Kidney tubule cell (primary cell): ENCODE measurements at places on chromosomes 2 and 18.

DNA sequence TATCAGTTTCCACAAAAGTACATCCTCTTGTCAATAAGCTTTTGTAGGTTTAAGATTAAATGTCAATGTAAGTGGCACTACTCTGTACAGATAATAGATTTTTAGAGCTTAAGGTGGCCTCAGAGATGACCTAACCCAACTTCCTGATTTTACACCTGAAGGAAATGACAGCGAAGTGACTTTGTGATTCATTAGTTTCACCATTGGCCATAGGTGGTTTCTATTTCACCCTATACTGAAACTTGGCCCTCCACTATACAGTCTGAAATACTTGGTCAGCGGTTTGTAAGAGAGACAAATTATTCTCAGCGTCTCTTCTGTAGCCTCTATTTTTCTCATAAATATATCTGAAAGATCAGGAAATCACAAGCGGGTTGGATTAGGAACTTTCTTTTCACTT is 330.4 kb upstream of the FAM98A start:
- peak; percentile 4 for DNase-seq

GRCh38 chr2:223760838-223761502 is 76.4 kb downstream of the AP1S3 start:
- DNase-seq, result peak; percentile 97

DNA sequence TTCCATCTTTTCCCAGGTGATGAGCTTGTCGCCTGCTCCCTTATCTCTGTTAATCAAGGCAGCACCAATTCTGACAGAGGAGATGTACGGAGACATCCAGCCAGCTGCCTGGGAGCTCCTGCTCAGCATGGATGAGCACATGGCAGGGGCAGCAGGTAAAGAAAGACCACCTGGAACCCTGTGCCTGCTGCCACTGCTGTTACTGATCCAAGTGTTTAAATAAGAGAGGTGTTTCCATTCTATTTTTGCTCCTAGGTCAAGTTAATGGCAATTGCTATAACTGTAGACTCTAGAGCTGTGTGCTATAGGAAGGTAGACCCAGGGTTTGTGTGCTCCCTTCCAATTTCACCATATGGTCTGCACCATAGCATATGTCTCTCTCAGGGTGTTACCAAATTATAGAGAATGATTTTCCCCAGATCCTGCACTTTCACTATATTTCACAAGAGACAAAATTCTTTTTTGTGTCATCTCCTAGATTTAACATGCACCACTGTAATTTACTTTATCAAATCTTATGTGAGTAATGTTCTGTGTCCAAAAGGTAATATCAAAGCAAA is 88.6 kb upstream of the RPE start:
- no peak for DNase-seq

DNA sequence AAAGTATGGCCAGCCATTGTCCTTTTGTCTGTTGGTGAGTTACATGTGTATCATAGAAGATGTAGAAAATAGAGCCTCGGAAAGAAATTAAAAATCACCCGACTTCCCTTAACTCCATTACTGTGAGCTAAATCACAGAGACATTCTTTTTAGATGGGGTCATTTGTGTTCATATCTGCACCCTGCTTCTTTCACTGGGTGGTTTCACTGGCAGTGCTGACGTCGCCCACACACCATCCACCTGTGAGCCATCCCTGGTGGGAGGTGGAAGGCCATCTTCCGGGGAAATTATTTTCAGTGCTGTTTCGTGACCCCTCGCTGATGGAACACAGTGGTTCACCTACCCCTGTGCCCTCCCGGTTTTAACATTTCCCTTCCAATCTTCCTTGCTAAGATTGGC is 21.2 kb downstream of the SH3BP4 start:
- peak; percentile 90 for DNase-seq

- DNase-seq, result peak; percentile 56
These were observed 866 bp downstream of the CRIM1 start for GRCh38 chr2:36356298-36356989.

- DNase-seq, result no peak
These were observed 887 bp upstream of the ZNF396 start for GRCh38 chr18:35377875-35378573.

- no peak for DNase-seq
These were observed 47.9 kb downstream of the TRPM8 start for GRCh38 chr2:233965032-233965603.

GRCh38 chr2:136130511-136130910 is 12.6 kb upstream of the CXCR4 start:
- peak; percentile 32 for DNase-seq
